ENCODE measurements at places on chromosomes 1 and 21. TPM values are rescaled to one million over a fixed set of nuclear protein-coding genes. Genes with fewer than 3 reads are reported as not detected.

- no peak for DNase-seq
Observed at GRCh38 chr1:184292101-184292500, 94.7 kb upstream of the C1orf21 start.

DNA sequence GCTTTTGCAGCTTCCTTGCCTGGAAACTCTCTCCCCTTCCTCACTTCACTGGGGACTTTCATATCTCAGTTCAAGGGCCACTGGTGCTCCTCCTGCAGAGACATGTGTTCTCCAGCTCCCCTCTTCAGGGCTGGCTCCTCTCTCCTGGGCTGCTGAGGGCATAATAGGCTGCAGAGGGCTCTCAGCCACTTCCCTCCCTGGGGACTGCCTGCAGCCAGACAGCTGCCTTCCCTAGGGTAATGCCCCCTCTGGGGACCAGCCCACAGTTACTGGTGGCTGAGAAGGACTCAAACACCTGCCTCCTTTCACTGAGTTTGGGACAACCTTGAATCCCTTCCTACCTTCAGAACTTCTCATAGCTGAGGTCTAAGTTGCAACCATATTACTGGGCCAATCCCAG is 104.8 kb upstream of the POU3F1 start:
- no peak for DNase-seq

- no peak for DNase-seq
Observed at GRCh38 chr1:234535763-234536515, 57.0 kb upstream of the TARBP1 start.

DNA sequence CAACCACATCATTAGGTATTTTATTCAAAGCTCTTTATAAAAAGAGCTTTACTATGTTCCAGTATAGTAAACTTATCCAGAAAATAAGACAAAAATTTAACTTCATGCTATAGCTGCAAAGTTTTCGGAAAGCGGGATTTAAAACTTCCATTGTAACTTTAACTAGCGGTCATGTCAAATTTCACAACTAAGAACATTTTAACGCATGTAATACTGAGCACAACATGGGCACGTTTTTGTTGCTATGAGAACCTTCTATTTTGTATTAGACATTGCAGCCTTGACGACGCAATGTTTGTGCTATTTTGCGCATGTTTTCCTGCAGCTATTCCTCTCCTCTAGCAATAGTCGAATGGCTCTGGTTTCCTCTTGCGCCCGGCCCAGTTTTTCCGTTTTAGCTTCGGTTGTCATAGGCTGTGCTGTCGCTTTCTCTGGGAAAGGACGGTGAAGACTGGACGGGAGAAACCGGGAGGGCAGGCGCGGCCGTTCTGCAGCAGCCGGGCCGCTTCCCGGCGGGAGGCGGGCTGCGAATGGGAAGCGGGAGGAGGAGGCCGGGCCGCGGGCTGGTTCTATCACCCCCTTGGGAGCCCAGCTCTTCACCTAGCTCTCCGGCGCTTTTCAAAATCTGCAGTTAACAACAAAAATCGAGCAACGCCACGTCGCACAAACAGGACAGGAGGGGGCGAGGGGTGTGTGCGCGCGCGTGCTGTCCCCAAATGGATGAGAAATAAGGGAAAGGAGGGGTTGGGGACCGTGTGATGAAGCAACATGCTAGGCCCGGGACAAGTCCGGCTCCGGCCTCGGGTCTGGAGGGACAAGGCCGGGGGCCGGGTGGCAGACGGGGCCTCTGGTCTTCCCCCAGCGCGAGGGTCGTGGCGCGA is 105.3 kb upstream of the HNRNPU start:
- peak; percentile 67 for DNase-seq

- DNase-seq, result no peak
Observed at GRCh38 chr21:21929789-21930188, 931.6 kb downstream of the NCAM2 start.

- DNase-seq, result no peak
Observed at GRCh38 chr1:47796626-47797025, 200.6 kb downstream of the TRABD2B start.

DNA sequence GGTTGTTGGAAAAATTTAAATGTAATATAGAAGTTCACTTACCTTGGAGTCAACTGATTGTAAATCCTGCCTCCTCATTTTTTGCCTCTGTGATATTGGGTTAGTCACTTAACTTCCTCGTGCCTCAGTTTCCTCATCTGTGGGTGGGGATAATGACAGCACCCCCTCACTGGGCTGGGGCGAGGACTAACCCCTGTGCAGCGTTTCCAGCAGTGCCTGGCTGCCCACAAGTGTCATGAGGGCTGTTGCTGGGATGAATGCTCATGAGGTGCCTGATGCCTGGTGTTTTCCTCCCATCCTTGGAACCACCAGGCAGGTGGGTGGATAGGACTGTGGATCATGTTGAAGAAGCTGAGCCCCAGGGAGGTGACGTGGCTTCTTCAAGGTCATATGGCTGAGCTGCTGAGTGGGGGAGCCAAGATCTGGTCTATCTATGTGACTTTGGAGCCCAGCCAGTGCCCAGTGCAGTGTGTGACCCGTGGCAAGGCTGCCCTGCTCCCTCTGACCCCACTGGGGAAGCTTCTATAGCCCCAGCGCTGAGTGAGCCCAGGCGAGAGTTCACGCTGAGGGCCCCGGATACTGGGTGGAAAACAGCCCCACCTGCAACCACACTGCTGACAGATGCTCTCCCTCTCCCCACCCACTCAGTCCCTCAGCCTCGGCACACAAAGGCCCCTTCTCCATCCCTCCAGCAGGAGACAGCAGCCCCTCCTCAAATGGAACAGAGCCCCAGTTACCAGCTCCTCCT is 446.0 kb downstream of the PTPRU start:
- DNase-seq, result no peak

DNA sequence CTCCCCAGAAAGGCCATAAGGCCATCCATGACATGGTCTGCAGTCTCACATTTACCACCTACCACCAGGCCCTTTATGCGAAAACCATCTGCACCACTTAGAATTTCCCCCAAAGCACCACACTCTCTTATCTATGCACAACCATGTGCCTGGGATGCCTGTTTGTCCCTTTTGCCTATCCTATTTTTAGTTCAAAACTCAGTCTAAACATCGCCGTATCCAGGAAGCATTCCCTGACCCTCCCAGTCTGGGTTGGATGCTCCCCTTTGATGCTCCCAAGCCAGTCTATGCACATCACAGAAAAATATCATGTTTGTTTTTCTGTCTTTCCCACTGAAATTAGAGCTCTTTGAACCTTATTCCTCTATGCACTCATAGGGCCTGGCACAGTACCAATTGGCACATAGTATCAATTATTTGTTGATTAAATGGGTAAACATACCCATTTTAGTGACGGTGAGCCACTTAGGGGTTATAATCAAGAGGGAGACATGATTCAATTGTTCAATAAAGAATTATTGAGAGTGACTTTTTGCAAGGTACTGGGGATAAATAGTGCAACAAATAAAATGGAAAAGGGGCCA is 6.7 kb downstream of the MPL start:
- DNase-seq, result no peak

GRCh38 chr1:169779970-169780369 is 14.7 kb downstream of the METTL18 start:
- no peak for DNase-seq

- DNase-seq, result no peak
Observed at GRCh38 chr1:18893120-18893519, 9.2 kb downstream of the ALDH4A1 start.

DNA sequence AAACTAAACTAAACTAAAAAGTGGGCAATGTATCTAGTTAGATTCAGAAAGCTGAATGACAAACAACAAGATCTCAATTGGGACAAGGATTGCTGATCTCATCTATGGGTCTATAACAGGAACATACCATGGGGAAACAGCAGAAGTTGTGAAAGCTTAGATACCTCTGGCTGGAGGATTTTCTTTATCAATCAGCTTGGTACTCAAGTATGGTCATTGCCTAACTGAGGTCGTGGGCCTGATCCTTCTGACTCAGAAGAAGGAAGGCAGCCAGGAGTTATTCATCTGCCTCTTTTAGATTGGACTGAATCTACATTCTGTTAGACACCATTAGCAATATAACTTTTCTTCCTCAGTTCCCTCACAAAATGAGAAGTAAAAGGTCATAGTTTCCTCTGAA is 39.7 kb downstream of the DNTTIP2 start:
- DNase-seq, result no peak

DNA sequence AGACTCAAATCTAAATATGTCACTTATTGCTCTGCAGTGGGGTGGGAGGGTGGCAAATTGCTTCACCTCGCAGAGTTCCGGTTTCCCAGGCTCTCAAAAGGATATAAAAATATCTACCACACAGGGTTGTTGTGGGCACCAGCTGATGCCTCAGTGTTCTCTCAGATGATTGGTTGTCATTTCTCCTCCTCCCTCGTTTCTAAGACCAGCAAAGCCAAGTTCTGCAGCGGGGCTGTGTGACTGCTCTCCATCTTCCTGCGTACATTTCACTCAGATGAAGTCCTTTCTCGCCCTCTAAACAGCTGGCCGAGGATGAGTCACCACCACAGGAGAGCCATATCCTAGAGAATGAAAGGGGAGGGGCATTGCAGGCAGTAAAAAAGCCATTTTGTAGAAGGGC is 35.0 kb upstream of the VWA5B1 start:
- DNase-seq, result no peak

GRCh38 chr1:225409051-225409450 is 18.8 kb downstream of the LBR start:
- no peak for DNase-seq

DNA sequence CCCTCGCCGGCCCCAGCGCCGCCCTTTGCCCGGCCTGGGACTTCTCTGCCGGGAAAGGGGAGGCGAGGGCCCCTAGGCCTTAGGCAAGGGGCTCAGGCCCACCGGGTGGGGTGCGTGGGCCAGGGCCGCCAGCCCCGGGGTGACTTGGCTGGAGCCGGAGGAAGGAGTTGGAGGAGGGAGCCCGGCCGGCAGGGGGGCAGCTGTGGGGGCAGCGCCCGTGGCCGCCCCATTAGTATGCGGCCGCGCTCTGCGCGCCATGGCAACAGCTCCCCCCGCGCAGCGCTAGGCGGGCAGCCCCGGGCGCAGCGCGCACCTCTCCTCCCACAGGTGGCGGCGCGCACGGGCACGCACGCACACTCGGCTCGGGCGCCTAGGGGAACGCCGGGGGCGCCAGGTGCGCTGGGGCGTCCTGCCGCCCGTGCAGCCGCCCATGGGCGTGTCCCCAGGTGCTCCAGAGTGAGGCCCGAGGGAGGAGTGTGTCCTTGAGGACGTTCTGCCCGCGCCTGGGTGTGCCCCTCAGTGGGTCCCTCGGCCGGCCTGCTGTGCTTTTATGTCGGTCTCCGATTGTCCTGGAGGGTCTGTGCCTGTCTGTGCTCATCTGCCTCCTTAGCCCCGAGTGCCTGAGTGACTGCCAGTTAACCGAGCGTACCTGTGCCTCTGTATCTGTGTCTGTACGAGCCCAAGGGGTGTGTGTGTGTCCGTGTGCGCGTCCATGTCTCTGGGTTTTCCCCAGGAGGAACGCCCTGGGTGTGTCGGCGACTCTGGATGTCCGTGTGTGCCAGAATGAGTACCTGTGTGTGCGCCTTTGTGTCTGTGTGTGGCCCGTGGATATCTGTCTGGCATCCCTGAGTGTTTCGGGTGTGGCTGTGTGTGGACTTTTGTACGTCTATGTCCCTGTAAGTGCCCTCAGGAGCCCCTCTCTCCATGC is 38.2 kb upstream of the WASF2 start:
- DNase-seq, result peak; percentile 32

GRCh38 chr1:77218477-77219165 is 609 bp downstream of the PIGK start:
- no peak for DNase-seq

DNA sequence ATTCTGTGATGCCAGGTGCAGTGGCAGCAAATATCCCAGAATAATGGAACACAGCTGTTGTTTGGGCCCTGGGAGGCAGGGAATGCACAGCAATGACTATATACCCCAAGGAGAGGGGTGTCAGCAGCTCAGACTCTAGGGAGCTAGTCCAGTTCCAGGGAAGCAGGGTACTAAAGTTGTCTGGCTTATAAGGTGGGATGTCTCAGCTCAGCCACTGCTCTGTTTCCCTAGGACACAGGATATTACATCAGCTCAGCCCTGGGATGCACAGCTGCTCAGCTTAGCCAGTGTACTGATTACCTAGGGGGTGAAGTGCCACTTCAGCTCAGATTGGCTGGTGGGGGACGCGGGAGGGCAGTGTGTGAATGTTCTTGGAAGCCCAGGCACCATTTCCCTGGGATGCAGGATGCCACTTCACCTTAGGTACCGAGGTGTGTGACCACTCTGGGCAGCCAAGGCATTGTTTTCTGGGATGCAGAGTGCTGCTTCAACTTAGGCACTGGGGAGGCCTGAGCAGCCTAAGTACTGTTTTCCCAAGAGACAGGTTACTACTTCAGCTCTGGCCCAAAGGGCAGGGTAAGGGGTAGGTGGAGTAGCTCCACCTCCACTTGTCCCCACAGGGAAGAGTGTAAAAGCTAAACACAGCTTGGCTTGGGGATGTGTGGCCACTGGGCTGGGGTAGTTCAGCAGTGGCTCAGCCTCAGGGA is 59.4 kb downstream of the DIPK1A start:
- no peak for DNase-seq

GRCh38 chr1:78856096-78856495 is 150.4 kb downstream of the ADGRL4 start:
- DNase-seq, result no peak

GRCh38 chr1:36642802-36643201 is 160.1 kb upstream of the CSF3R start:
- no peak for DNase-seq

GRCh38 chr21:43645136-43645891 is 14.0 kb downstream of the HSF2BP start:
- DNase-seq, result peak; percentile 49

- no peak for DNase-seq
Observed at GRCh38 chr1:224169718-224170270, 13.2 kb upstream of the DEGS1 start.

GRCh38 chr1:192418552-192419285 is 101.9 kb downstream of the RGS21 start:
- DNase-seq, result no peak

- DNase-seq, result no peak
Observed at GRCh38 chr1:177925006-177925405, 44.9 kb downstream of the SEC16B start.

GRCh38 chr1:35726450-35727433 is 8.1 kb upstream of the C1orf216 start:
- DNase-seq, result peak; percentile 55

The PADI4 gene
- not detected for total RNA-seq

The RABGAP1L gene
- total RNA-seq, result 30.2 TPM

The AKR7A3 gene
- 1.1 TPM for total RNA-seq

The MMEL1 gene
- not detected for total RNA-seq

The FCER1G gene
- 4.3 TPM for total RNA-seq

The HIVEP3 gene
- total RNA-seq, result 8.9 TPM

The DPYD gene
- total RNA-seq, result 3.4 TPM

The HTR6 gene
- not detected for total RNA-seq

The LENEP gene
- total RNA-seq, result 0.82 TPM

The CR1 gene
- 0.51 TPM for total RNA-seq
